ENCODE measurements at places on chromosomes 3 and 15.

DNA sequence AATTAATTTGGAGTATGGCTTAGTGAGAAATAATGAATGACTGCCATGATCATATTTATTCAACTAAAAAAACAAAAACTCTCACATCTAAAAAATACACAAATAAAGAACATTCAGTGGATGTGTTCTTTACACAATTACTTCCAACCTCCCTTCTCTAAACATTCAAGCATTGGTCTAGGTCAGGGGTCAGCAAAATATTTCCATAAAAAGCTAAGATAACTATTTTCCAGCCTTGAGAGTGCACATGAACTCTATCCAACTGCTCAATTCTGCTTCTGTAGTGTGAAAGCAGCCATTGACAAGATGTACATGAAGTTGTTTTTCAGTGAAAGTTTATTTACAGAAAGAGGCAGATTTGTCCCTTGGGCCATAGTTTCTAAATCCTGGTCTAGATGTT is 406.3 kb downstream of the MAGI1 start:
- DNase-seq: no peak

DNA sequence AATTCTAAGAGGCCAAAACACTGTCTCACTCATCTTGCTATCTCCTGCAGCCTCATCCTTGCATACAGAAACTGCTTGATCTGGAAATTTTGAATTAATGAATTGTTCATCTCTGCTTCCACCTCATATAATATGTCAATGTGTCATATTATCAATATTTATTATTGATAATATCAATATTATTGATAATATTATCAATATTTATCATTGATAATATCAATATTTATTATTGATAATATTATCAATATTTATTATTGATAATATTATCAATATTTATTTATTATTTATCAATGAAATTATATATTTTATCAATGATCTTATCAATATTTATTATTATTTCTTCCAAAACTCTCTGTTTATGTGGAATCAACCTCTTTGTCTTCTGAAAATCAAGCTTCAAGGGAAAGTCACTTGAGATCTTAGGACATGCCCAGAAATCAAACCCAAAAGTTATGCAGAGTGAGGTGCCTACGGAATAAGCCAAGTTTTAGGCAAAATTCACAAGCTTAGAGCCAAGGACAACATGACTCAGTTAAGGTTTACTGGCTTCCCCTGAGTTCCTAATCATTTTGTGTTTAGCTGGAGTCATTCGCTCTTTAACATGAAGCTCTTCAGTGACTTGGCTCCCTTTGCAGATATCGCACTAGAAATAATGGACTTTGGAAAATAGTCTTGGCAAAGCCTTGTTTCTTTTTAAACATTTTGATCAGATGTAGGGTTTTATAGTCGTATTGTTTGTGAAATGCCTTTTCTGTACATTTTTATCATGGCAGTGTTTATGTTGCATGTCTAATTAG is 297.1 kb upstream of the RARB start:
- DNase-seq: no peak

- no peak for DNase-seq
Measured at GRCh38 chr15:39922462-39923092, 2.5 kb upstream of the GPR176 start.

GRCh38 chr3:150220799-150221198 is 187.3 kb upstream of the TSC22D2 start:
- no peak for DNase-seq

DNA sequence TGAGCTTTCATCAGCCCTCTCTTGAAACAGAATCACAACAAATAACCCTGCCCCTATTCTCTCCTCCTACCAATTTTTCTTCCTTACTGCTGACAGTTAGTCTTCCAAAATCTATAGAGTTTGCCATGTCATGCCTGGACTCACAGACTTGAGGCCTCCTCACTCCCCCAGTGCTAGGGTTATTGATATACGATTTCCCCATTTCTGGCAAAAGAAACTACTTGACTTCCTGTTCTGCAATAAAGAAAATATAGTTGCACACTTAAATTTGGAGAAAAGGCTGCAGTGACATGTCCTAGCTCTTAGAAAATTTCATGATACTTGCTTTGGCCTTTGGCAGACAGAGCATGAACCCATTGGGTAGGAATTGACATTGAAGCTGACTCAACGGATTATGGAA is 75.9 kb downstream of the CYP19A1 start:
- DNase-seq: no peak

DNA sequence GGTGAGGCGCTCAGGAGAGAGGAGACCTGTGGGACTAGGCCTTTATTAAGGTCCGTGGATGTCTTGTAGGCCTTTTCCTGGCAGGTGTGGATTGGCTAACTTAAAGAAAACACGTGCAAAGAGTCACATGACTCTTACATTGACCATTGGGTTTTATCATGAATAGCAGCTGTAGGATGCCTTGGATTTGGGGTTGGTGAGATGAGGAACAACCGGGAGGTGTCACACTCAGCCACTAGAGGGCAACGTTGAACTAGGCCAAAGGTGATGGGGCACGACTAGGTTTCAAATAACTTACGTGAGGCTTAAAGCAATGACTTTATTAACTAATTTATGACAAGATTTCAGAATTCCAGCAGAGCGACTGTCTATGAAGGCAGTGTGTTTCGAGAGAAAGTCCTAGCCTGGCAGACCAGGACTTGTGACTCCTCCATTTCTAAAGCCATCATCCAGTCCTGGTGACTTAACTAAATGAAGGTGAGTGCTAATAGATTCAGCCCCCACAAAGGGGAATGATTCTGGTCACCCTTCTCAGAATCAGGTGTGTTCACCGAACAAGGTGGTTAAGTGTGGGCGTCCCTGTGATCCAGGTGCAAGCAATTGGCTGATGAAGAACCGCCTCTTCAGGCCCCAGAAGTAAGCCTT is 345.6 kb downstream of the MCTP2 start:
- no peak for DNase-seq

- DNase-seq: no peak
Measured at GRCh38 chr3:89227634-89228033, 120.2 kb downstream of the EPHA3 start.

DNA sequence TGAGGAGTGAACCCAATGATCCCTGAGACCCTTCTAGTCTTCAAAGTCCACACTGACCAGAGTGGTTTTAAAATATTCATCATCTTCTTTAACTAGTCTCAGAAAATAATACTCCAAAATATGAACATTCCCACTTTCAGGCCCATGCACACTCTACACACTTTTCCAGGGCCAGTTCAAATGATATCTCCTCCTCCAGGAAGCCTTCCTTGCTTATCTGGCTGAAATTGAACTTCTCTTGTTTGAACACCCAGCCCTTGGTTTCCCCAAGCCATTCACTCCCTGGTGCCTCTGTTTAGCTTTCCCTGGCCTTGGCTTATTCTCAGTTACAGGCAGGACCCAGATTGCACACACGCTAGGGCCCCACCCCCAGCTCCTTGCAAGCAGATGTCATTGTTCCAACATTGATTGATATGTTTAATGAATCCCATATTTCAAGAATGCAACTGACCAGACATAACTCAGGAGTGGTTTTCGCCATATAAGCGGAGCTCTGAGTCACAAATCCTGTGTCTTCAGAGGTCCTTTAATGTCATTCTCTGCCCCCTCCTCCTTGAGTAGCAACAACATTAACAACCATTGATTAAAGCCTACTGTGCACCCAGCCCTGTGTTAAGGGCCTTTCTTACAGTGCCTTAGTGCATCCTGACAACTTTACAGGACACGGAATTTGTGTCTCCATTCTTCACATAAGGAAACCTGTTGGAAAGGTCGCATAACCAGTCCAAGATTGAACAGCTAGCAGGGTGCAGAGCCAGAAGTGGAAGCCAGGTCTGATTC is 2.1 kb downstream of the ITGA11 start:
- DNase-seq: no peak

DNA sequence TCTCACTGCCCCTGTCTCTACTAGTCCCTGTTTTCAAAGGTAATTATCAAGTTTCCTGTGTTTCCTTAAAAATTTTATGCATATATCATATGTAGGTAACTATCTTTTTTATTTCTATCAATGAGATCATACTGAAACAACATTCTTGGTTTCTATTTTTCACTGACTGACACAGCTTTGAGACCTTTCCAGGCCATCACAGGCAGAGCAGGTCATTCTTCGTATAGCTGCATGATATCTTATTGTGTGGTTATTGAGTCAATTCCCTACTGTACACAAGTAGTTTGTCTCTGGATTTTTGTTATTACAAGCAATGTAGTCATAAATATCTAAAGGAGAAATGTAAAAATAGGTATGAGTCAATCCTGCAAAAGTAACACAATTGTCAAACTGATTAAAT is 169.6 kb downstream of the CFAP20DC start:
- no peak for DNase-seq

DNA sequence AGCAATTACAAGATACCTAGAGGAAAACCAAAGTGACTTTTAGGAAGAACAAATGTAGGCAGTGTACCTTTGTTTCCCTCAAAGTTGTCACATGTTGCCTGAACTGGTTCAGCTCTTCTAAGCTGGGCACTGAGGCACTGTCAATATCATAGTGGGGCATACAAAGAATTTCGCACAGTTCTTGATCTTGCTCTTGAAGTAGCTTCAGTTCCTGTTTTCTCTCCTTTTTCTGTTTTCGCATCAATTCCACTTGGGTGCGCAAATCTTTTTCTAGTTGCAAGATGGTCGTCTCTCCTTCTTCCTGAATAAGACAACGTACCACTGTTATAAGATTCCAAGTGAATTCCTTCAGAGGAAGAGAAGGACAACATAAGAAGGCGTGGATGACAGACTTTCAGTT is 12.7 kb downstream of the PRC1 start:
- DNase-seq: no peak

- DNase-seq: no peak
Measured at GRCh38 chr3:108602249-108602934, 12.9 kb downstream of the DZIP3 start.

DNA sequence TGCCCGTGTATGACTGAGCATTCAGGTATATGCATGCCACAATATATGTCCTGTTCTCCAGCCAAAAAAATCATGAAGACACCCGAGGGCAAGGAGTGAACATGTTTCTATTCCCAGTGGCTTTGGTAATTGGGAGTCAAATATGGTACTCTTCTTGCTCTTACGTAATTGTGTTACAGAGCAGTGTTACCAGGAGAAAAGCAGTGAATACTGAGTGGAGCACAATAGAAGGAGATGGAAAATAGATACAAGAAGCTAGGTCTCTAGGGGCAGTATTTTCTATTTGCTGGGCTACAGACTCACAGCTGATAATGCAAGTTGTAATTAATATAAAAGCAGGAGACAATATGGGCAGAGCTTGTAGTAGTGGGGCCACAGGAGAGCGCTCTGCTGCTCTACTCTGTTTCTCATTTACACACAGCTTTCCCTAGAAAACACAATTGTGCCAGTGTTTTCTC is 13.2 kb downstream of the MEIS2 start:
- no peak for DNase-seq

DNA sequence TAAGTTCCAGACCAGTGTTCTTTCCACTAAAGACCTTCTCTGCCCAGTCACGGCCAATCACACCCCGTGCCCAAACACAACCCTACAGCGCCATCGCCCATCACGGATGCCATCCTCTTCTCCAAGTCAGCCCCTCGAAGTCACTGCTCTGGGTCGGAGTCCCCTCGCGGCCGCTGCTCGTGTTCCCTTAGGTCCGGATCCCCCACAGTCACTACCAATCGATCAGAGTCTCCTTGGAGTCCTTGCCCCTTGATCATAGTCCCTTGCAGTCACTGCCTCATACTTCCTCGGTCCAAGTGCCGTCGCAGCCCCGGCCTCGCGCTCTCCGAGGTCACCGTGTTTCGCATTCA is 461 bp downstream of the PCYT1A start:
- DNase-seq: no peak

DNA sequence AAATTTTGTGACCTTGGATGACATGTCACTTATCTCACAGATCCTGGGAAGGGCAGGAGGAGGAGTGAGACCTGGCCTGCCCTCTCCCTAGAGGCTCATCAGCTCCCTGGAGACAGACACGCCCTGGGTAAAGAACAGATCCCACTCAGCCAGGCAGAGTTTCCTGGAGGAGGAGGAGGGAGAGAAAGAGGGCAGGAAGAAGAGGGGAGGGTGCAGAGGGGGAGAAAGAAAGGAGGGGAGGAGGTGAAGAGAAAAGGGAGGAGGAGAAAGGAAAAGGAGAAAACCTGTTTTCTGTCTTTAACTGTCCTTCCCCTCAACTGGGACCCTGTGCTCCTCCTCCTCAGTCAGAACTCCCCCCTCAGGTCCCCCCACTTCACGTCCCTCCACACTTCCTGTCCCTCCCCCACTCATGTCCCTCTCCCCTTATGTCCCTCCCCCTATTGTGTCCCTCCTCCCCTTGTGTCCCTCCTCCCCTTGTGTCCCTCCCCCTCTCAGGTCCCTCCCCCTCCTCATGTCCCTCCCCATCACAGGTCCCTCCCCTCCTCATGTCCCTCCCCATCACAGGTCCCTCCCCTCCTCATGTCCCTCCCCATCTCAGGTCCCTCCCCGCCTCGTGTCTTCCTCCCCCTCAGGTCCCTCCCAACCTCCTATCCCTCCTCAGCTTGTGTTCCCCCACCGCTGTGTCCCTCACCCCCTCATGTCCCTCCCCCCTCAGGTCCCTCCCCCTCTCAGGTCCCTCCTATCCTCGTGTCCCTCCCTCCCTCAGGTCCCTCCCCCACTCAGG is 52.3 kb upstream of the CGNL1 start:
- no peak for DNase-seq

DNA sequence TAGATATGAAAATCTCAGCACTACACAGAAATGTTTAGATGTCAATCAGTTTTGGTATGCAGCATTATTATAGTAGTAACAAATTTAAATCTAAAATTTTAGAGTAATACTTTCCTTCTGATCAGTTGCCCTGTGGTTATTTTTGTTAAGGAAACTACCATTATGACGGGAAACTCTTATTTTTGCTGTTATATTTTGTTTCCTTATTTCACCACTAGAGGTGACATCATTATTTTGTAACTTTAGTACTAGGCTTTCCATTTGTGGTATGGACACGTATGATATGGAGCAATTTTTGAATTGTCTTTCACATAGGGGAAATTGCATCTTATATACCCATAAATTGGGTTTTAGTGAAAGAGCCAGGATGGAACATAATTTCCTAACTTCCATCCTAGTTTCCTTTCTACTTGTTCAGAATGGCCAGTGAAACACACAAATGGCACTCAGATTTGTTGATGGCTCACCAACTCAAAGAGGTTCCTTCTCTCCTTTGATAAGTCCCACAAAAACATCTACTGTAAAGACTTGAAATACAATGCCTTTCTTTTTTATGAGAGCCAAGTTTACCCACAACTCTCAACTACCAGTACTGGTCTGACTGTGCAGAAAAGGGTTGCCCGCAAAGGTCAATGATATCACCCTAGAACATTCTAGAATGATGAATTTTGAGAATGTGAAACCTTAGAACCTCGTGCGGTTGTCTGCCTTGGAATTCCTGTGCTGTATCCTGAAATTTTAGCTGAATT is 19.4 kb upstream of the PPP4R2 start:
- DNase-seq: no peak

DNA sequence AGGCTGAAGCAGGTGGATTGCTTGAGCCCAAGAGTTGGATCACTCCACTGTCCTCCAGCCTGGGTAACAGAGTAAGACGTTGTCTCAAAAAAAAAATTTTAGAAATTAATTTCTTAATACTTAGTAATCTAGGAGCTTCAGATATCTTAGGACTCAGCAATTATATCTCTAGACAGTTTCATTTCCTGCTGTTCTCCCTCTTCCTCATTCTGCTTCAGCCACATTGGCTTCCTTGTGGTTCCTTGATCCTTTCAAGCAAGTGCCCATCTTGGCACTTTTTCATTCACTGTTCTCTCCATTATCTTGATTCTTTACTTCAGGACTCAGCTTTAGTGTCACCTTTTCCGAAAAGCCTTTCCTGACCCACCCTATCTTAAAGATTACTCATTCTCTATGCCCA is 22.5 kb downstream of the TMEM202 start:
- DNase-seq: no peak

- no peak for DNase-seq
Measured at GRCh38 chr3:185912929-185913901, 24.6 kb downstream of the TRA2B start.
